Stimulated activated naive B cell treated with anti-CD40 and anti-IgM and Interleukin-4, amounts not matched to agents 10 μg/mL and 1 μg/mL and 100 μg/mL, for 72 hours (primary cell): ENCODE measurements at places on chromosomes 3 and 15.
A peak's percentile ranks its signal among the peaks of the same experiment; 100 is the strongest.

DNA sequence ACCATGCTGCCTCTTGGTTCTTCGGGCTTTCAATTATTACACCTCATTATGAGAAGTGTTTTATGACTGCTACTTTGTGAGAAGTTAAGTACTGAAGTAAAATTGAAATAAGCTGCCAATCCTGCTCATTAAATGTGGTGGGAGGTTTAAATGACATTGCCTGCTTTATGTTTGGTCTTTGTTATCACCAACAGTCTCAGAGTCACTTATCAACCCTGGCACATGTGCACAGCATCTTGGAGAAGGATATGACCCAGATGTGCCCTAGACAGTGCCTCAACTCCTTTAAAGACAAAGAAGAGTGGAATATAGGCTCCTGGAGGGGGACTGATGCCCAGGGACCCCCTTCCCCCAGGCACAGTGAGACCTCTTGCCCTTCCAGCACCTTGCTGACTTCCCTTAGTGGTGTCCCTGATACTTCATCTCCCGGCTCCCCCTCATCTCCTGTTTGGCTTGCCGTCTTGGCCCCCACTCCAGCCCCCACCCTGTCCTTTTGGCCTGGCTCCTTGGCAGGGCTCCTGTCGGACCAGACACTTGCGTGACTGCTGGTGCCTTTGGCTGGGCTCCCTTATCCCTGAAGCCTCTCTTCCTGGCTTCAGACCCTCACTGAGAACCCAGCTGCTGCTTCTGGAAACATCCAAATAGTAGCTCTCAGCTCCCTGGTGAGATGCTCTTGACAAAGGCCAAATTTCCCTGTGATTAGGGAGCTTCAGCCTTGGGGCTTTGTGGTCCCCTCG, 39.8 kb downstream of the ARHGAP31 start:
- DNase-seq, result no peak
- no peaks in the 10 kb centered on the region for H3K27me3 ChIP-seq
- peaks cover 5% of the 10 kb centered on the region for H3K4me1 ChIP-seq
- no peak overlapping the region for H3K4me3 ChIP-seq
- no peak overlapping the region for H3K27ac ChIP-seq

- peak within 1 kb of the TSS; percentile 88 for H3K27ac ChIP-seq
- H3K27me3 ChIP-seq, result no peaks in the 10 kb centered on the region
- H3K36me3 ChIP-seq, result no peaks in the 10 kb centered on the region
- no peak for DNase-seq
- H3K4me3 ChIP-seq, result peak within 1 kb of the TSS; percentile 79
Measured at GRCh38 chr3:48504051-48504946, at the start of gene SHISA5. SHISA5 (minus strand) TSS chr3:48504174; CDS start chr3:48504094, 80 bp downstream.

DNA sequence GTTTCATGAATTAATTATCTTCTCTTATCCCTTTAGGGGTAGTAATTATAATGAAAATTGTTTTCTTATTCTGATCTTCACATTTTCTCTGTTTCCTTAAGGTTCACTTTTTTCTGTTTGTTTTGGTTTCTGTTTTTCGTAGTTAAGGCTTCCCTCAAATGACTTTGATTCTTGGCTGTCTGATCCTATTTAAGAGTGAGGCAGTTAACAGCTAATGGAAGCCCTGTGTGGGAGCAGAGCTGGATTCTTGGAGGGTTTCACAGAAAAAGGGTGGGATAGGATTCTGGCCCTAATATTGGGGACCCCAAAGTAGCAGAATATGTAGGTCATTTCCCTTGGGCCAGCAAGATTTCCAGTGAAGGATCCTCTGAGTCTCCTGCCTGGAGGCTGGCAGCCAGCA, 6.8 kb upstream of the AMOTL2 start:
- no peak overlapping the region for H3K27ac ChIP-seq
- no peak for DNase-seq

GRCh38 chr3:31174079-31174478, 279.6 kb upstream of the GADL1 start:
- H3K4me3 ChIP-seq, result no peak overlapping the region
- peaks cover 4% of the 10 kb centered on the region for H3K4me1 ChIP-seq
- no peaks in the 10 kb centered on the region for H3K27me3 ChIP-seq
- H3K36me3 ChIP-seq, result no peaks in the 10 kb centered on the region
- no peak for DNase-seq
- H3K27ac ChIP-seq, result no peak overlapping the region

DNA sequence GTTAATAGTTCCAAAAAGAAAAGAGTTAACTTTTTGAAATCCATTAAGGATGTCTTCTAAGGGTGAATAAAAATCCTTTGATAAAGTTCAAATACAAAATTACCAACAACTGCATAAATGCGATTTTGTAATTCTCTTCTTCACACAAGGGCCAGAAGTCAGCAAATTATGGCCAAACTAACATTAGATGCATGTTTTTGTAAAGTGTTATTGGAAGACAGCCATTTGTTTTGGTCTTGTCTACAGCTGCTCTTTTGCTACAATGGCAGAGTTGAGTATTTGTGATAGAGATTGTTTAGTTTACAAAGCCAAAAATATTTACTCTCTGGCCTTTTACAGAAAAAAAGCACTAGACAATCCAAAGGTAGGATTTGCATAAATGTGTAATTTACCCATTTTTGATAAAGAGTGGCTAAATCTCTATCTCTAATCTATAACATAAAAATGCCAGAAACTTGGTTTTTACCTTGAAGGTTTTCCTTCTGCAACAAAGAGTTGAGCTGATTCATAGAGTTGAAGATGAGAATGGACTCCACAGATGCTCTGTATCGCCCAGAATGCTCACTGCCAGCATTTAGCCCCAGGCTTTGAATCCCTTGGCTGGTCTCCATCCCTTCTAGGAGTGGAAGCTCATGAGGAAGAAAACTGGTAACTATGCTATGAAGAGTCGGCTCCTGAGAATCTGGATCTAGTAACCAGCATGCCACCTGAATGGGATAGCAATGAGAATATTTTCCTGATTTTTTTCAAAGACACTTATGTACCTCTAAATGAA, 64.5 kb downstream of the POLQ start:
- no peak overlapping the region for H3K4me3 ChIP-seq
- no peak overlapping the region for H3K27ac ChIP-seq
- no peaks in the 10 kb centered on the region for H3K27me3 ChIP-seq
- no peak for DNase-seq
- no peaks in the 10 kb centered on the region for H3K36me3 ChIP-seq

DNA sequence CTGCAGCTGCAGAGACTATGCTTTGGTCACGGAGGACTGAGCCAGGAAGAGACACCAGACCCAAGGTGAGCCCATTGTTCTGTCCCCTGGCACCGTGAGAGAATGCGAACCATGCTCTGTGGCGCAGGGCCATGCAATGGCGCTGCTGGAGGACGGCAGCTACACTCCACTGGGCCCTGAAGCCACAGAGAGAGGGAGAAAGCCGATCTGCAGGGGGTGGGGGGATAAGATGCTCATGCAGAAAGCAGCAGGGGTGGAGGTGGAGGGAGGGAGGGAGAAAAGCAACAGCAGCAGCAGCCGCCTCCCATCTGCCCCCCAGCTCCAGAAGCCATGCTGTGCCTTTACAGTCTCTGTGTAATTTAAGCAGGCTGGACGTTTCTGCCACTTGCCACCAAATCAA, 5.3 kb downstream of the BDH1 start:
- peaks cover 26% of the 10 kb centered on the region for H3K36me3 ChIP-seq
- no peak overlapping the region for H3K4me3 ChIP-seq
- no peaks in the 10 kb centered on the region for H3K27me3 ChIP-seq
- H3K4me1 ChIP-seq, result peaks cover 31% of the 10 kb centered on the region
- no peak overlapping the region for H3K27ac ChIP-seq

DNA sequence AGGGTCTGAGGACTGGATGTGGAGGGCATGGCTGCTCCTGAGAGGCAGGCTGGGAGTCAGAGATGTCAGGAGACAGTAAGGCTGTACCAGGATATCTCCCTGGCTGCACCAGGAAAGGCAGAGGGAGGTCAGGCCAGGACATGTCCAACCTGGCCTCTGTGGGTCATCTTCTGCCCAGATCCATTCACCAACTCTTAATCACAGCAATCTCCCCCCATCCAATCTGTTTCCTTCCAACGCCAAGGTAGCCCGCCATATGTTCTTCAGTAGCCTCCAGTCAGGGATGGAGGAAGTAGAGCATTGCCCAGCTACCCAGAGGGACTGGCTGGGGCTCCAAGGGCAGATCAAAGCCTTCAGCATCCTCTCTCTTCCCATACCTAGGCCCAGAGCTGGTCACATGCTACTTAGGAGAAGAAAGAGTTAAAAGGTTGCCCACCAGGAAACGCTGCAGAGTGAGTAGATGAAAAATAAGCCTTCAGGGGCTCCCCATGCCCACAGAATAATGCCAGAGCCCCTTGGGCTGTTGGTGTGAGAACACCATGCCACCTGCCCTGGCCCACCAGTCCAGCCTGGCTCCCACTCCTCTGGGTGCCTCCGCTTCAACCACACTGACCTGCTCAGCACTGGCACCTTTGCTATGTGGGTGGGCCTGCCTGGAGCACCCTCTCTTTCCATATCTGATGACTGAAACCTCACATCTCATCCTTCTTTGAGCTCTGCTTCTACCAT, 176.8 kb downstream of the MEGF11 start:
- H3K4me1 ChIP-seq, result no peaks in the 10 kb centered on the region
- no peaks in the 10 kb centered on the region for H3K36me3 ChIP-seq
- no peak overlapping the region for H3K4me3 ChIP-seq
- DNase-seq, result no peak
- no peak overlapping the region for H3K27ac ChIP-seq

DNA sequence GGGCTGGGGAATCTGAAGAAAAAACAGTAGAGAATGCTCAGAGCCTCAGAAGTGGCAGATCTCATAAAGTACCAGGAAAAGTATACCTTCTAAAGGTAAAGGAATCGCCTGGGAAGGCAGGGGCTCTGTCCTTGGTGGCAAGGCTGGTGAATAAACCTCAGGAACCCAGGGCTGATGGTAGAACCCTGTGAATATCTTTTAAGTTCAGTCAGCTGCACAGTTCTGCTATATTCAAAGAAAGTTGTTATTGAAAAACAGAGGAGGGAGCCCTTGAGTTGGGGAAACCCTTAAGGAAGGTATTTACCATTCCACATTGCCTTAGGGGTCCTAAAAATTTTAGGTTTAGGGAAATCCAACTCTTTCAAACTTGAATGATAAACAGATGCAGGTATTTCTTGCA, 31.2 kb downstream of the ZPLD1 start:
- H3K27me3 ChIP-seq, result peaks cover 13% of the 10 kb centered on the region
- no peak overlapping the region for H3K4me3 ChIP-seq
- DNase-seq, result no peak
- H3K4me1 ChIP-seq, result no peaks in the 10 kb centered on the region

DNA sequence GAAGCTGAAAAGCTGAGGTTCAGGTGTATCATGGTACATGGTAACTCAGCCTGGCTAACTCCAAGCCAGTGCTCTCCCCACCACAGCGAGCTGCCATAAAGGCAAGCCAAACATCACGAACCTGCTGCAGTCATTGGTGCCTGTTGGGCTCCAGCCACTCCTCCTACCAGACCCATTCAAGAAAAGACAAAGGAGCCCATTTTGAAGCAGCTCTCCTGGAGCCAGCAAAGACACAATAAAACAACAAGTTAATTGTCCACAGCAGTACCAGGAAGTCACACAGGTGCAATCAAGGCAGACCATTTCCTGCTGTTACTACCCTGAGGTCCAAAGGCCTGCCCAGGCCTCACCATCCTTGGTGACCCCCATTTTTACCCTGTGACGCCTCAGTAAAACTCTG, 77.6 kb downstream of the DAPK2 start:
- H3K27me3 ChIP-seq, result peaks cover 13% of the 10 kb centered on the region
- no peak for DNase-seq
- peak overlapping the region; percentile 32 for H3K27ac ChIP-seq
- H3K36me3 ChIP-seq, result peaks cover 8% of the 10 kb centered on the region
- H3K4me3 ChIP-seq, result no peak overlapping the region

DNA sequence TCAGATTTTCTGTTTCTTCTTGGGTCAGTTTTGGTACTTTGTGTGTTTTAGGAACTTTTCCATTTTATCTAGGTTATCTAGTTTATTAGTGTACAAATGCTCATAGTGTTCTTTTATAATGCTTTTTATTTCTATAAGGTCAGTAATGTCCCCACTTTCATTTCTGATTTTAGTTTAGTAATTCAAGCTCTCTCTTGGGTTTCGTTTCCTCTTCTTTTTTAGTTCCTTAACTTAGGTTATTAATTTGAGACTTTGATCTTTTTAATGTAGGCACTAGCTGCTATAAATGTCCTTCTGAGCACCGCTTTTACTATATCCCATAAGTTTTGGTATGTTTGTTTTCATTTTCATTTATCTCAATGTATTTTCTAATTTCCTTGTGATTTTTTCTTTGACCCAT, 27.0 kb upstream of the CD200R1L start:
- H3K4me3 ChIP-seq, result peak overlapping the region; percentile 37
- no peak for DNase-seq
- peak overlapping the region; percentile 63 for H3K27ac ChIP-seq

- no peak for DNase-seq
- H3K36me3 ChIP-seq, result no peaks in the 10 kb centered on the region
- H3K27me3 ChIP-seq, result peaks cover 10% of the 10 kb centered on the region
- no peaks in the 10 kb centered on the region for H3K4me1 ChIP-seq
Measured at GRCh38 chr3:169710619-169711018, 47.1 kb upstream of the MECOM start.

- H3K36me3 ChIP-seq, result peaks cover 7% of the 10 kb centered on the region
- H3K27ac ChIP-seq, result peak within 1 kb of the TSS; percentile 100
- peak within 1 kb of the TSS; percentile 100 for H3K4me3 ChIP-seq
- DNase-seq, result peak; percentile 79
Measured at GRCh38 chr15:74695597-74696397, at the start of gene EDC3. EDC3 (minus strand) TSS chr15:74696024; CDS start chr15:74675124, 20,900 bp downstream.

- DNase-seq, result no peak
- no peak overlapping the region for H3K27ac ChIP-seq
- H3K27me3 ChIP-seq, result peaks cover 4% of the 10 kb centered on the region
- peaks cover 3% of the 10 kb centered on the region for H3K4me1 ChIP-seq
- H3K36me3 ChIP-seq, result no peaks in the 10 kb centered on the region
- H3K4me3 ChIP-seq, result no peak overlapping the region
Measured at GRCh38 chr3:160129459-160130061, 95.7 kb upstream of the C3orf80 start.

- no peak for DNase-seq
- H3K4me1 ChIP-seq, result no peaks in the 10 kb centered on the region
- no peak overlapping the region for H3K4me3 ChIP-seq
- H3K27me3 ChIP-seq, result no peaks in the 10 kb centered on the region
- H3K36me3 ChIP-seq, result no peaks in the 10 kb centered on the region
Measured at GRCh38 chr3:86815880-86816279, 175.1 kb downstream of the VGLL3 start.

DNA sequence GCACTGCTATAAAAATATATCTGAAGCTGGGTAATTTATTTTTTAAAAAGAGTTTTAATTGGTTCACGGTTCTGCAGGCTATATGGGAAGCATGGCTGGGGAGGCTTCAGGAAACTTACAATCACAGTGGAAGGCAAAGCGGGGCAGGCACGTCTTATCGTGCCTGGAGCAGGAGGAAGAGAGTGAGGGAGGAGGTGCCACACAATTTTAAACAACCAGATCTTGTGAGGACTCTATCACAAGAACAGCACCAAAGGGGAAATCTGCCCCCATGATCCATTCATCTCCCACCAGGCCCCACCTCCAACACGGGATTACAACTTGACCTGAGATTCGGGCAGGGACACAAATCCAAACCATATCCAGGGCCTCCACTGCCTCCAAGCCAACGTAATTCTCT, 75.0 kb downstream of the MCF2L2 start:
- H3K27ac ChIP-seq, result no peak overlapping the region
- no peak for DNase-seq
- H3K4me3 ChIP-seq, result no peak overlapping the region
- peaks cover 8% of the 10 kb centered on the region for H3K27me3 ChIP-seq
- peaks cover 6% of the 10 kb centered on the region for H3K36me3 ChIP-seq

GRCh38 chr3:177597311-177598096, 400.2 kb upstream of the TBL1XR1 start:
- peak overlapping the region; percentile 88 for H3K27ac ChIP-seq
- no peaks in the 10 kb centered on the region for H3K27me3 ChIP-seq
- peaks cover 42% of the 10 kb centered on the region for H3K4me1 ChIP-seq
